ENCODE measurements at places on chromosomes 6 and 20.

GRCh38 chr6:81950877-81951276 lies 198.4 kb upstream of the TENT5A start:
- DNase-seq, result no peak

- no peak for DNase-seq
Measured at GRCh38 chr20:41304424-41305079, 13.0 kb downstream of the ZHX3 start.

GRCh38 chr6:51118792-51119191 lies 300.1 kb downstream of the TFAP2B start:
- no peak for DNase-seq

- DNase-seq, result no peak
Measured at GRCh38 chr6:138540468-138540867, 41.2 kb upstream of the NHSL1 start.

DNA sequence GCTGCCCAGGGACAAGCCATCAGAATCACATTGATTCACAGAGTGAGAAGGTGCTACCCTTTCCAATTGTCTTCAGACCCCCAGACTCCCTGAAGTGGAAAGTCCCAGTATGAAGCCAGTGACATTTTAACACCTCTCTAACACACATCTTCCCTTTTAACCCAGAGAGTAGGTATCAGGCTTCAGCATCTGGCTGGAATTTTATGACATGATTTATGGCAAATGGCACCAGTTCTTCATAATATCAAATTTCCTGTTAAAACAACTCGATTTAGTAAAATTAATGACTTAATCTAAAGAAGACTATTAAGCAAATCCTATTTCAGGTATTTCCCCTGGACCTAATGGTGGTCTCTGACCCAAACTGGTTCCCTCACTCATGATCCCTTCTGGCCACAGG lies 25.0 kb downstream of the KCNB1 start:
- DNase-seq, result no peak
